Hematopoietic multipotent progenitor cell treated with erythropoietin and hydrocortisone succinate and interleukin-3 and kit ligand, for 4 days (in vitro differentiated cells): ENCODE measurements at places on chromosomes 4 and X.

GRCh38 chr4:86544310-86544966 lies 49.7 kb upstream of the PTPN13 start:
- DNase-seq, result no peak

- DNase-seq, result no peak
These were observed 476.3 kb downstream of the DTHD1 start for GRCh38 chr4:36757580-36758311.

DNA sequence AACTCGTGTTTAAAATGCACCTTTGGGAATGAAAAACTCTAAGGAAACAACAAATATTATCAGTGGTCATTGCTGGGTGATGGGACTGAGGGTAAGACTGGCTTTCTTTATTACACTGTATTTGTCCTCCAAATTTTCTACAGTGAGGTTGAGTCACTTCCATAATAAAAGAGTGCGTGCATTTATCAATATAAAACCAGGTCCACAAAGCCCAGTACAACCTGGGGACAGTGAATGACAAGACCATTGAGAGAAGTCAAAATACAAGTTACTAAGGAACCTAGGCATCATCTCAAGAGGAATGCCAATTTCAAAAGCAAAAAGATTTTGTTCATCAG lies 76.4 kb downstream of the MAGED4 start:
- no peak for DNase-seq

DNA sequence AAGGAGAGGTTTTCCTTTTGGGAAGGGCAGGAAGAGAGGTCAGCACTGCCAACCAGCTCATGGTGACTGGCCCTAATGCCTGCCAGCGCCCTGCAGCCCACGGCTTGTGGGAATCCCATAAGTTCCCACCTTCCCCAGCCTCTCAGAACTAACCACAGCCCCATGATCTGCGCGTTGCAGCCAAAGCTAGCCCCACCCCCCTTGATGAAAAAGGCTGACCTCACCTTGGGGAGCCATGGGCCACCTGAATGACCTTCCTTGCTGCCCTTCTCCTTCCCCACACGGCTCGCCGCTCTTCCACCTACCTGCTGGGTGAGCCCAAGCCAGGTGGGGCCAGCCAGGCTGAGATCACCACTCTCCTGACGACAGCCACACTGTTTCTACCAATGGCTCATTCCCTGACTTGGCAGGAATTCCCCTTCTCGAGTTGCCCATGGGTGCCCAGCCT lies 3.9 kb upstream of the ELF4 start:
- no peak for DNase-seq

GRCh38 chr4:175891231-175891630 lies 79.2 kb upstream of the GPM6A start:
- no peak for DNase-seq

- no peak for DNase-seq
These were observed 168.0 kb downstream of the GALNTL6 start for GRCh38 chr4:171981185-171981584.

DNA sequence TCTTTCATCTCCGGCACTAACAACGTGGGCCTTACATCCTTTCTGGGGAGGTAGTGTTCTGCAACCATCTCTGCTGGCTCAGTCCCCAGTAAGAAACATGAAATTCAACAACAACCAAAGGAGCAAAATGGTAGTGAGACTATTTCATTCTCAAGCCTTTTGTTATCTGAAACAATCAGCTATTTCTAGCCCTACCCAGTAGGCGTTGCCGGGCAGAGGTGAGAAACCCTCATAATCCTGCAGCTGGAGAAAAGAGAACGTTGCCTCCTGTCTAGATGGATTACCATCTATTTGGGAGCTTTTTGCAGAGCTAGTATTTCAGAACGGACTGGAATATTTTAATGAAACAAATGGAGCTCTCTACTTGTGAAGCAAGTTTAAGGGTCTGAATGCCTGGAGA lies 66.4 kb upstream of the GPR174 start:
- no peak for DNase-seq

DNA sequence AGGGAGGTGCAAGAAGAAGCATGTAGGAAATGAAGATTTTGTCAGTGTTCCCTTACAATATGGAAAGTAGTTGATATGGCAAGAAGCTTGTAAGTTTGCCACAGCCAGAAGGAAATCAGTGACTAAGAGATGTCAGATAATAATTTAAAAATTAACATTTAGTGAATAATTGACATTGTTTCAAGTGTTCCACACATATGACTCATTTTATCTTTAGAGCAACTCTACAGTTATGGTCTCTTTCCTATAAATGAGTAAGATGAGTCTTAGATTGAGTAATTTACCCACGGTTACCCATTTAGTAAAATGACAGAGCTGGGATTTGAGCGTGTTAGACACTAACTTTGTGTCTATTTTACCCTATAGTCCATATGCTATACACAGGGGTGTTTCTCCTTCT lies 300.3 kb upstream of the IRS4 start:
- DNase-seq, result no peak

DNA sequence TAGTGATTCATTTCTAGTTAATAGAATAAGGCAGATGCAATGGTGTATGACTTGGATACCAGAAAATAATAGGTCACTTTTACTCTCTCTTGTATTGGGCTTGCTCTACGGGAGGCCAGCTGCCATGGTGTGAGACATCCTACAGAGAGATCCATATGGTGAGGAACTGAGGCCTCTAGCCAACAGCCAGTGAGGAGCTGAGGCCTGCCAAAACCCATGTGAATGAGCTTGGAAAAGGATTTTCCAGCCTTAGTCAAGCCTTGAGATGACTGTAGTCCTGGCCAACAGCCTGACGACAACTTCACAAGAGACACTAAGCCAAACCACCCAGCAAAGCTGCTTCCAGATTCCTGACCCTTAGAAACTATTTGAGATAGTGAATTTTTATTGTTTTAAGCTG lies 1300.2 kb downstream of the RAPGEF2 start:
- DNase-seq, result no peak
